Stimulated activated naive CD8-positive, alpha-beta T cell treated with anti-CD3 and anti-CD28 coated beads, Interleukin-15, Interleukin-2, amounts not matched to agents 100 U/mL and 50 U/mL, for 24 hours (primary cell): ENCODE measurements at places on chromosomes 1 and 21.

GRCh38 chr1:87899017-87899416, 570.3 kb downstream of the LMO4 start:
- DNase-seq: no peak

DNA sequence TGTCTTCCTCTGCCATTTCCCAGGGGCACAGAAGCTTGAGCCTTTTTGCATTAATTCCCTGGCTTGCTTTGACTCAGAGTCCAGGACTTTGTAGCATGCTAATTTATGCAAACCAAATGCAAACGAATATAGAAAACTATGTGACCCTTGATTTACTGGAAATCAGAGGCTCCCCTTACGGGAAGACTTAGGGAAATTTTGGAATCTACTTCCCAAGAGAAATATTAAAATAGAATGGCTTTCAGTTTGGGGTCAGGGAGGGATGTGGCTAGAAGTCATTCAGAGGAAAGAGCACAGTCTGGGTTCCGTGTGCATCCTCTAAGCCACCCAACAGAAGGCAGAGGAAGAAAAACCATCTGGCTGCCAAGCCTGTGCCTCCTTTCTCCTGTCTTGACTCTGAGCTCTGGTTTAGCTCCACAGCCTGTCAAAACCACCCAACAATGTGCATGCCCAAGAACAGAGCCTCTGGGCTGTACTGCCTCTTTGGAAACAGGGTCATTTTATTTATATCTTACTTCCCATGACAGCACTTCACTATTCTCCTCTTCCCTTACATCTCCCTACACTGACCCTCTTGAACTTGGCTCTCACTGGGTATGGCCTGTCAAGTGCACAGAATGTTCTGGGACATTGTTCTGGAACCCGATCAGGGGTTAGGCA, 30.1 kb downstream of the ATF3 start:
- no peak for DNase-seq

DNA sequence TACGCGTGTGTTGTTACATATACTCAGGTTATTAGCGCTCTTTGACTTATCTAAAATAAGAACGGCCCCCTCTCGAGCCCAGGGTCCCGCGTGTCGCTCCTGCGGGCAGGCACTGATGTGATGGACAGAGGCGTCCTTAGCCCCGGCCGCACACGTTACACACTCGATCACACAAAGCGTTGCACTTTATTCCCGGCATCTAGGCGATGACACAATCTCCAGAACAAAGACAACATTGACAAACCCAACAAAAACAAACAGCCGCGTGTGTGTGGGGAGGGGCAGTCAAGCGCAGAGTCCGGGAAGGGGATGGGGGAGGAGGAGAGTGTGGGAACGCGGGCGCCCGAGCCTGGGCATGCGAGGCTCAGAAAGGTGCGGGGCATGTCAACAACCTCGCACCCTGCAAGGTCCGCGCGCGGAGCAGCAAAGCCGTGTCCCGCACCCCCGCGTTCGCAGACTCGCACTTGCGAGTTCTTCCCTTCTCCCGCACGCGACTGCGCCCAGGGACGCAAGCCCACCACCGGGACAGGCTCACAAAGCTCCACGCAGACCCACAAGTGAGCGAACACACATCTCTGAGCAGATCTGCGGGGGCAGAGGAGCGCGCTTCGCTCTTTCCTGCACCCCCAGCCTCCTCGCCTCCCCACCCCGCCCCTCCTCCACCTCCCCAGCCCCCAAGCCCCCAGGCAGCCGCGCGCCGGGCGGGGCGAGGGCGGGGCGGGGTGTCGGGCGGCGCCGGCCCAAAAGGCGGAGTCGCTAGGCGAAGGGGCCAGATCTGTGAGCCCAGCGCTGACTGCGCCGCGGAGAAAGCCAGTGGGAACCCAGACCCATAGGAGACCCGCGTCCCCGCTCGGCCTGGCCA, at the start of gene EFNA1:
Gene EFNA1 (plus strand): TSS at position 772 of the 862 bp plus-strand sequence. CDS start 102 bp downstream, outside the sequence.
- DNase-seq: peak; percentile 53

GRCh38 chr1:53308506-53308905, 19.4 kb downstream of the LRP8 start:
- no peak for DNase-seq

DNA sequence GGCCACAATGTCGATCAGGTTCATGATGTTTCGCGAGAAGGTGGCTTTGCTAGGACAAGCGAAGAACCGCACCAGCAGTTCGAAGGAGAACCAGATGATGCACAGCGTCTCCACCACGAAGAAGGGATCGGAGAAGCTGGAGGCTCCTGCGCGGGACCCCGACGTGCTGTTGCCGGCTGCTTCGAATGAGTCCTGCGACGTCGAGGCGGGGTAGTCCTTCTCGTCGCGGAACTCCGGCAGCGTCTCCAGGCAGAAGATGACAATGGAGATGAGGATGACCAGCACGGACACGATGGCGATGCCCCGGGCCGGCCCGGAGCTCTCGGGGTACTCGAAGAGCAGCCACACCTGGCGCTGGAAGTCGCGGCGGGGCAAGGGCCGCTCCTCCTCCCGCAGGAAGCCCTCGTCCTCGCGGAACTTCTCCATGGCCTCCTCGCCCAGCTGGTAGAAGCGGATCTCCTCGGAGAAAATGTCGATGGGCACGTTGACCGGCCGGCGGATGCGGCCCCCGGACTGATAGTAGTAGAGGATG, 869 bp downstream of the KCNA3 start:
- peak; percentile 27 for DNase-seq

DNA sequence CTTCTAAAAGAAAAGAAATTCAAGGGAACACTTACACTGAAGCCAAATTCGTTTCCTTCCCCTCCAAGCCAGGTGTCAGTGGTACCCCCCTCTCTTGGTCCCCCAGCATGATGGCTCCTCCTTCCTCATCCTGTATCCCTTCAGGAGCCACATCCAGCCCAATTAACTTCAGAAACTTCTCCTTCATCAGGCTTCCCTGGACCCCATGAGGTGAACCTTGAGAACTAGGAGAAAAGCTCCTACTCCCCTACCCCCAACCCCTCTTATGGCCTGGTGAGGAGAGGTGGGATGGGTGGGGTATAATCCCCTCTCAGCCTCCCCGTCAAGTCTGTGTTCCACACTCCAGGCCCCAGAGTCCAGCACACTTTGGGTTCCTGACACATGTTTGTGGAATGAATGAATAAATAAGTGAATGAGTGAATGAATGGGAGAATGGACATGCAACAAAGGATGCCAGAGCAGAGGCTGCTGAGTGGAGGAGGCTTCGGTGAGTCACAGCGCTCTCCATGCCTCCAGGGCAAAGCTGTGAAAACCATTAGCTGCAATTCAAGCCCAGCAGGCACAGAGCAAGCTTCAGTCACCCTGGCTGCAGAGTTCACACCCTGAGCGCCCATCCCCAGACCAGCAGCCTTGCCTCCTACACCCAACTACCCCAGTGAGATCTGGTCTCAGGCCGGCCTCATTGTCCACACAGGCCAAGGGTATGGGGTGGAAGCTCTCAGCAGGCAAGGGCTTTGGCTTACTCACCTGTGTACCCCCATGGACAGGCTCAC, 43.8 kb downstream of the BATF3 start:
- DNase-seq: no peak

DNA sequence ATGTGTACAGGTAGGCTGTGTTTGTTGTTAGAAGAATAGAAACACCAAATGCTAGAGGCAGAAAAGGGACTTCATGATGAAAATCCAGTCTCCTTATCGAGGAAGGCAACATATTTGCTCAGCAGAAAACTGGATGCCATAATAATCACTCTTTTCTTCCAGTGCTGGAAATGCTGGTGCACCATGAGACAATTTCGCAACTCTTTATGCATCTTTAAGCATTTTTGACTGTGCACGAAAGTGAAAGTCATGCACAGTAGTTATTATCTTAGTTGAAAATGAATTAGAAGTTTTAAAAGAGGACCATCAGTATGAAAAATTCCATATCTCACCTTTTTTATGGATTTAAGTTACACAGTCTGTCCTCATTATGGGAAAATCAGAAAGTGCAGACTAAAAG, 29.1 kb downstream of the SMYD2 start:
- DNase-seq: no peak

- no peak for DNase-seq
Measured at GRCh38 chr1:113442131-113442530, 51.8 kb downstream of the MAGI3 start.

DNA sequence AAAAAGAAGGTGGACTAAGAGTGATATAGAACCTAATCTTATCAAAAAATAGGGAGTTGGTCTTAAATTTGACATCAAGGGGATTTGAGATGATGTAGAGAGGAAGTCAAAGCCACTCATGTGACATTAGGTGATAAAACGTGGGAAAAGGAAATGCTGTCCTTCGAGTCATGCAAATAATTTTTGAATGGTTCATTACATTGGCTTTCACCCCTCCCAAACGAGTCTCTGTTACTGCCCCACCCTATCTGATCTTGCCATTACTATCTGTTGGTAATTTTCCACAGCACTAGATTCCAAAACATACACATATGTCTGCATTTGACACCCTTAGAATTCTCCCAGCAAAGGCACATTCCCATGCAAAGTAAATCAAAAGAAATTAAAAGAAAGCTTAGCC, 531.1 kb upstream of the ADAMTS5 start:
- DNase-seq: no peak

DNA sequence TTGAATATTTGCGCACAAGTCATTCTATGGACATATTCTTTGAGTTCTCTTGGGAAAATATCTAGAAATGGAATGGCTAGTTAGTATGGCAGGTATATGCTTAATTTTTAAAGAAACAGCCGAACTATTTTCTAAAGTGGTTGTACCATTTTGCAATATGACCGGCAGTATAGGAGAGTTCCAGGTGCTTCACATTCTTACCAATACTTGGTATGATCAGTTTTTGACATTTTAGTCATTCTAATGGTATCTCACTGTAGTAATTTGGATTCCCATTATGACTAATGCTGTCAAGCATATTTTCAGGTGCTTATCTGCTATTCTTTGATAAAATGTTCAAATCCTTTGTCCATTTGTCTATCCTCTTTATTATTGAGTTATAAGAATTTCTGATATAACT, 20.6 kb downstream of the ATPAF1 start:
- DNase-seq: no peak

DNA sequence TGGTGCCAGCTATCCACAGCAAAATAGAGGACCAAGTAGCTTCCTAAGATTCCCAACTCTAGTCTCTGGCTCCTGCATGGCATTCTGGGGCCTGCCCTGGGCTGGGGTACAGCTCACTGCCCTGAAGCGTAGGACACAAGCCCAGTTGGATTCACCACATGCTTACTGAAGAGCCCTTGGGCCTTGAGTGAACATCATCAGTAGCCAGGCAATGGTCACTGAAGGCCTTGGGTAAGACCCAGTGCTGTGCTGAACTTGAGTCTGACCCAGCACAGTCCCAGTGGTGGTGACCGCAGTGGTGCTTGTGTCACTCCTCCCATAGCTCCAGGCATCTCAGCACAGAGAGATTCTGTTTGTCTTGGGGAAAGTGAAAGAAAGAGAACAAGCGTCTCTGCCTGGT, 7.7 kb upstream of the LCE3A start:
- no peak for DNase-seq

GRCh38 chr1:199808110-199808870, 219.2 kb upstream of the NR5A2 start:
- DNase-seq: no peak

GRCh38 chr1:116182019-116182714, 71.0 kb downstream of the MAB21L3 start:
- DNase-seq: no peak

GRCh38 chr1:62045574-62045973, 149.1 kb upstream of the L1TD1 start:
- DNase-seq: no peak

DNA sequence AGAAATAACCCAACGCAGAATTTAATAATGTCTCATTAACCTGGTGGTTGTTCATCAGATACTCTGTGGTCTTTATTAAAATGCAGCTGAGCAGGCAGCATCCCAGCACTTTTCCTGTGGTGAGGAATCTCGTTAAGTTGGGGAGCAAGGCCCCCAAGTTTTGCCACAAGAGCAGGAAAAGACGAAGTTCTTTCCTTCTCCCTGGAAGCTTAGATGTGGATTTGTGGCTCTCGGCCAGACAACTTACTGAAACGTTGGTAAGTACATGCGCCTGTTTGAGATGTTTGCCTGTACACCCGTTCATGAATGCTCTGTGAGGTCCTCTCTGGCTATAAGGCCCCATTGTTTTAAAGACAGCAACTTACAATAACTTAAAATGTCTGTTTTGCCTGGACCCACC, 34.3 kb upstream of the PDE9A start:
- DNase-seq: no peak

DNA sequence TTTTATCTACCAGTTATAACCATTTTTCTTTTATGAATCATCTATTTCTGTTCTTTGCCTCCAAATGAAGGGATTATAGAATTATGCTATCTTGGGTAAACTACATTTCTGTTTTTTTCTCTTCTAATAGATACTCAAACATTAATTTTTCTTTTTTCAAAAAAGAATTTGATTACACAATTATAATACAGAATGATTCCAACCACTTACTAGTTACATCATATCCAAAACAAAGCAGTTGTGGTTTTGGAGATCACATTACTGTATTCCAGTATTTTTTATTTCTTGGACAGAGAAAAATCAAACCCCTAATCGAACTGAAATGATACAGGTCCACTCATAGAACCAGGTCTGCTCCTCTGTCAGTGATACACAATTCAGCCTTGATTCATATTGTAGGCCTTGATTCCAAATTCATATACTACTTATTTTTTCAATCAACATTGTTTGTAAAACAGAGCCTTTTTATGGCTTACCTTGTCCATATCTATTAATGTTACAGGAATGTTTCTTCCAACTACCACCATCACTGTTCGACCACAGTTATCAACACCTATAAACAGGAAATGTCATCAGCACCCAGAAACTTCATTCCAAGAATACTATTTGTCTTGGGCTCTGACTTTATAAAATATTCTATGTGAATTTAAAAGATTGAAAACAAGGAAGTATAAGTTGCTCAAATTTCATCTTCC, 43.2 kb downstream of the GDAP2 start:
- DNase-seq: no peak

GRCh38 chr1:17765444-17766411, 10.6 kb downstream of the ACTL8 start:
- DNase-seq: no peak

DNA sequence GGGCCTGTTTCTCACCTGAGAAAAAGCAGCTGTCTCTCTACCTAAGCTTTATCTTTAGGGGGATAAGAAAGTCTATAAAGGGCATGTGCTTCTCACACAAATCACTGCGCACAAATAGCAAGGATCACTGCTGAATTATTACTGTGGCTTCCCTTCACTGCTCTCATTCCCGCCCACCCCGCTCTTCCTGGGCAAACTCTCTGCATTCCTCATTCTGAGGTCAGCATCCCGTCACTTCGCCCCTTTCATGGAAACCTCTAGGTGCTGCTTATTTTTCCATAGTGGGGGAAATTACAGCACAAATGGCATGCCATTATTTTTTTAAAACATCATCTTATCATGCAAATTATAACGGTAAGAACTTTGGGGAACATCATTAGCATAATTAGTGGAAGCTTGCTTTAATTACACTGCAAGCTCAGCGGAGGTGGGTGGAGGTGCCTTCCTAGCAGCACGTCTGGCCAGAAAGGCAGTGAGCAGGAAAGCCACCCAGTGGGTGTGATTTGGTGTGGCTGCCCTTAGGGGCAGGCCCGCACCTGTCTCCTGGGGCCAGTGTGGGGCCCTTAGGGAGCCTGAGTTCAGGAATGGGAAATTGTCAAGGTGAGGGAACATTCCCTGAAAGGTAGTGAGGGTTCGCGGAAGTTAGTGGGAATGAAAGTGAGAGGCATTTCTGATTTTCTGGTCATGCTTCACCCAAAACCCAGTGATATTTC, 105.9 kb downstream of the LAMC2 start:
- no peak for DNase-seq

GRCh38 chr1:2174348-2175054, 20.1 kb downstream of the FAAP20 start:
- DNase-seq: peak; percentile 56

GRCh38 chr1:74534241-74534640, 21.8 kb upstream of the LRRC53 start:
- no peak for DNase-seq
